Esophagus squamous epithelium (tissue), 5 donors: ENCODE measurements at places on chromosomes 2 and 18. TPM values are rescaled to one million over a fixed set of nuclear protein-coding genes. Genes with fewer than 3 reads are reported as not detected.

SELENOI gene
- 35.5 TPM for total RNA-seq

CNDP1 gene
- total RNA-seq, result not detected

STARD6 gene
- not detected for total RNA-seq

THUMPD2 gene
- 16.4 TPM for total RNA-seq

NBEAL1 gene
- 31.2 TPM for total RNA-seq

RAX gene
- total RNA-seq, result not detected

MPP4 gene
- 0.19 TPM for total RNA-seq

SNTG2 gene
- 5.9 TPM for total RNA-seq

MYO3B gene
- 0.15 TPM for total RNA-seq

KCNG2 gene
- total RNA-seq, result not detected

CHRND gene
- total RNA-seq, result not detected

UGT1A4 gene
- 7.4 TPM for total RNA-seq

CD207 gene
- not detected for total RNA-seq

MRPL33 gene
- 50.4 TPM for total RNA-seq

DNA sequence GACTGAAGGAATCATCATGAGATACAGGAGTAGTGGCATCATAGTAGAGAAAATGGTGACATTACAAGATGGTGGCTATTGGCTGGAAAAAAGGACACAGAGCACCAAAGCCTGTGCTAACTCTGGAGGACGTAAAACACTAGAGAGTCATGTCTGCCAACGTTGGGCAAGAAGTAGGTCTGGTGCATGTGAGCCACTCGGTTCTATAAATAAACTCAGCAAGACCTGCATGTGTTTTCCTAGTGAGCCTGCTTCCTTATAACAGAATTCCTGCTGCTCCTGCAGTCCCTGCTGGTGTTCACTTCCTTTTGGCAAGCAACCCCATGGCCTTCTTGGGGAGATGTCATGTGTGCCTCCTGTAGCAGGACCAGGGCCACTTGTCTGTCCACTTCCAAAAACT is 325.2 kb downstream of the OSR1 start:
- DNase-seq, result no peak

DNA sequence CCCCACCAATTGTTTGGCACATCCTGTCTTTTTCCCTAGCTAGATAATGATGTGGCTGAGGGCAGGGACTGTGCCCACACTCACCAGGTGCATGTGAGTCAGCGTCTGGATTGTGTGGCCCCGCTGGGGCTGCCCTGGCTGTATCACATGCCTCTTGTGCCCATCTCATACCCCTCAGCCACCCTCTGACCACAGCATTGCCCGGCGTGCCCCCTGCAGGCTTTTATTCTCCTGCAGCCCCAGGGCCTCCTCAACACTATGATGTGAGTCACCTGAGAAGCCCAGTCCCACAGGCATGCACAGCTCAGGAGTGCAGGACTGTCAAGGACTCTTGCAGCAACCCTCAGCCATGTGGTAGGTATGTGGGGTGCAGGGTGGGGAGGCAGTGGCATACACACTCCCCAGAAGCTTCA is 14.8 kb upstream of the STEAP3 start:
- DNase-seq, result no peak

- no peak for DNase-seq
These were observed 921.7 kb downstream of the DPP10 start for GRCh38 chr2:115364093-115364492.

GRCh38 chr2:144510294-144510991 is 9.5 kb downstream of the ZEB2 start:
- no peak for DNase-seq

DNA sequence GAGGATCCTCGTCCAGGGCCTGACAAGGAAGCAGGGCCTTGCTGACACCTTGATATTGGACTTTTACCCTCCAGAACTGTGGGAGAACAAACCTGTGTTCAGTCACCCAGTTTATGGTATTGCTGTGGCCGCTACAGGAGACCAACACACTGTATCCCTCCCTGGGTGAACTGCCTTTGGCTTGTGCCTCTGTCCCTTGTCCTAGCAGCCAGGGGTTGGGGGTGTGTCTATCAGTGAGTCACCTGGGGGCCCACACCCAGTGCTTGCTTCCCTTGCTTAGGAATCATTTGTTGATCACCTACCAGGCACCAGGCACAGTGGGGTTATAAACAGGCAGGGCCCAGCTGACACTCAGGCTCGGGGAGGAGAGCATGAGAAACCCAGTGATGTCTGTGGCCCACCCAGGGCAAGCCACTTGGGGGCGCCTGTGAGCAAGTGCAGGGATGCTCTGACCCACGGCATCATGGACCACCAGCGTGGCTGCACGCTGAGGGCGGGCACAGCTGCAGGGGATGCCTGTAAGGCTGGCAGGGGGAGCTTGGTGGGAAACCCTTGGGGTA is 17.1 kb downstream of the TMEM185B start:
- no peak for DNase-seq

DNA sequence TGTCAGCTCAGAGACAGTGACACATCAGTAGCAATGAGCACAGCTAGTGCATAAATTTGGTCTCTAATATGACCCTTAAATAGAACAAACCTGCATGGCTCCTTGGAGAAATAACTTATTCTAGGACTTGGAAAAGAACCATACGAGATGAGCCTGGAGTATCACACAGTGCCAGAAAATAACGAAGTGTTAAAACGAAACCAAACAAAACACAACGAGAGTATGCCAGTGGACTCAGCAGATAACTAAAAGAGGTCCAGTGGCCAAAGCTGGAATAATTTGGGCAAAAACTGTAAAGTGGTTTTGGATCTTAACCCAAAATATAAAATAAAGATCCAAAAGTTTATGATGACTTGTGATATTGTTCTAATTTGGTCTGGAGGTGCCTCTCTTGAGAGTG is 1599.0 kb upstream of the LRRTM1 start:
- DNase-seq, result no peak

- no peak for DNase-seq
These were observed 40.4 kb downstream of the SERTAD2 start for GRCh38 chr2:64613276-64613675.

DNA sequence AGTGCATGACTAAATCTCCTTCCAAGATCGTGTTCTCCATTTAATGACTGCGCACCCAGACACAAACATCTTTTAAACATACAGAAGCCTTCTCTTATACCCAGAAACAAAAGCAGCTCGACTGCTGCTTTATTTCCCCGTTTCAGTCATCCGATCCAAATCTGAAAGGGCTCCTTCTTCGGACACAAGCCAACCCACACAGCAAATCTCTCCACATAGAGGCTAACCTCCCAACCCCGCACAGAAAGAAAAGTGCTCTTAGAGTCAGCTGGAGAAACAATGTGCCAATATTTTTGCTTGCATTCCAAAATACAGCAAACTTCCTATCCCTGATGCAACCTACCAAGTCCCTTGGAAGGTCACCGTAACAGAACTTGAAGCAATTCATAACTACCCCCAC is 29.1 kb downstream of the GAREM1 start:
- DNase-seq, result no peak

GRCh38 chr18:48992791-48993555 is 42.2 kb upstream of the SMAD7 start:
- no peak for DNase-seq

- no peak for DNase-seq
These were observed at the start of gene DLGAP1 for GRCh38 chr18:4455113-4455811. Gene DLGAP1, minus strand, starts transcription at chr18:4455307.

GRCh38 chr18:28175150-28175929 is 1.6 kb downstream of the CDH2 start:
- DNase-seq, result no peak

GRCh38 chr2:118853129-118853640 is 5.7 kb upstream of the EN1 start:
- DNase-seq, result no peak

GRCh38 chr2:216283038-216283900 is 89.0 kb downstream of the MARCHF4 start:
- DNase-seq, result no peak
